ENCODE measurements at places on chromosomes 16 and 17.

GRCh38 chr16:48536614-48537200 lies 73.3 kb downstream of the N4BP1 start:
- no peak for DNase-seq

DNA sequence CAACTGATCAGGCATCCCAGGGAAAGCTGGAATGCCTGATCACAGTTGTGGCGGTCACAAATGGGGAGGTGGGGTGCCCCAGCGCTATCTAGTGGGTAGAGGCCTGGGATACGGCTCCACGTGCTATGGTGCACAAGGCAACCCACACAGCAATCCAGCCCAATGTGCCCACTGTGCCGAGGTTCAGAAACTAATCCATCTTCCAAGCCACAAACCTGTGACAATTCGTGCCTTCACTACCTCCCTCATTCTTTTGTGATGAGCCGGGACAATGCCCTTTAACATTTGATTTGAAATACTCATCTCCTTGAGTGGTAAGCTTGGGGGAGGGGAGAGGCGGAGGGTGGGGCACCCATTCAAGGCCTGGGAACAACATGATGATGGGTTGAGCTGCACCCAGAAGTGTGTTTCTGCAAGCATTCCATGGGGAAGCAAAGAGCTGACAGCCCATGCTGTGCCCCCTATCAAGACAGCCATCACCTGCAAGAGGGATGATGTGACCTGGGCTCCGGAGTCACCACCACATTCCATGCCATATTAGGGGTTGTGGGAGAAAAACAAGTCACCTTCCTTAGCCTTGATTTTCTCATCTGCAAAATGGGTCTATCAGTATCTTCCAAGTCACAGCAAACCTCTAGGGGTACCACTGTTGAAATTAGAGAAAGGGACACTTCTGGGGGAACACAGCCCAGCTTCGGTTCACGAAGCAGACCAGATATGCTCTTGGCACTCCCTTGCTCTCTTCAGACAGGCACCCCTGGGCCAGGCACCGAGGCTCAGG lies 3.7 kb downstream of the ELOB start:
- DNase-seq = no peak

- DNase-seq = no peak
These were observed 91.6 kb upstream of the DNAH9 start for GRCh38 chr17:11506635-11507034.

DNA sequence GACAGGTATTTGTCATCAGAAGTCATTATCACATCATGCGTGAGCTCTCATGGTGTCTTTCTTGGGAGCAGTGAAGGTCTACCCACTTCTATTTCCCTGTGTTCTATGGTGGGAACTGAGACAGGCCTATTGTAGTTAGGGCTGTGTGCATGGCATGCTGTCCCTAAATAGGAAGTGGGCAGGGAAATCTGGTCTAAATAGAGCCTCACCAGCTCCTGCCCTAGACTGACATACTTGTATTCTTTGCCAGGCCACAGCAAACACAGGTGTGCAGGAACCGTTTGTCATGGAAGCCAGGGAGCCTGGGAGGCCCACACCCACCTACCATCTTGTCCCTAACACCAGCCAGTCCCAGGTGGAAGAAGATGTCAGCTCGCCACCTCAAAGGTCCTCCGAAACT lies 10.1 kb downstream of the SLC7A6 start:
- no peak for DNase-seq

- no peak for DNase-seq
These were observed 44.7 kb downstream of the TMEM132E start for GRCh38 chr17:34623856-34624766.
